ENCODE measurements at places on chromosomes 12 and 14. TPM values are rescaled to one million over a fixed set of nuclear protein-coding genes. Genes with fewer than 3 reads are reported as not detected.

DNA sequence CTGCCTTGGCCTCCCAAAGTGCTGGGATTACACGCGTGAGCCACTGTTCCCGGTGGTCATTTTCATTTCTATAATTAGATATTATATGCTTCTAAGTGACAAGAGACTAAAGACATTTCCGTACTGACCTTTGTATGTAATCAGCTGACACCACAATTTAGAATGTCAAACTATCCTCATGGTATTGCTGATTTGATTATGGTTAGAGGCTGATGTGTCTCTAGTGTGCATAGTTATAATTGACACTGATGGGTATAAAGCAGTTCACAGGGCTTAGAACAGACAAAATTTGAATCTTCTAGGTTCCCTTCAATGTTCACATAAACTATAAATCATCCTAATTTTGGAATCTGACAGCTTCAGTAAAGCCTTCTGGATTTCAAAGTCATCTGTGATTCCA is 192.7 kb downstream of the PTPRO start:
- no peak for DNase-seq

GRCh38 chr12:11849757-11850504 is 200.5 kb downstream of the ETV6 start:
- no peak for DNase-seq

GRCh38 chr14:85415015-85415712 is 114.8 kb upstream of the FLRT2 start:
- DNase-seq: peak; percentile 97

The TDRD9 gene
- 0.45 TPM for total RNA-seq

DNA sequence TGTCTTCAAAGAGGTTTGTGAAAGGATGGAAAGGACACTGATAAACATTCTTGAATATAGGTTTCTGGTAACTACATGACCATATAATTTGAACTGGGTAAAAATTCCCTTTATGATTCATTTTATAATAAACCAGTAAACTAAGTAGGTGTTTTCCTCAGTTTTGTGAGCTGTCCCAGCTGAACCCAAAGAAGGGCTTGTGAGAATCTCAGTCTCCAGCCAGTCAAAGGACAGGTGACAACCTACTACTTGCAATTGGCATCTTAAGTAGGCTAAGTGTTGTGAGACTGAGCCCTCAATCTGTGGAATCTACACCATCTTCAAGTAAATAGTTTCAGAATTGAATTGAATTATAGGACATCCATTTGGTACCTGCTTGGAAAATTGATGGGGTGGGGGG is 75.2 kb downstream of the MYF5 start:
- no peak for DNase-seq

DNA sequence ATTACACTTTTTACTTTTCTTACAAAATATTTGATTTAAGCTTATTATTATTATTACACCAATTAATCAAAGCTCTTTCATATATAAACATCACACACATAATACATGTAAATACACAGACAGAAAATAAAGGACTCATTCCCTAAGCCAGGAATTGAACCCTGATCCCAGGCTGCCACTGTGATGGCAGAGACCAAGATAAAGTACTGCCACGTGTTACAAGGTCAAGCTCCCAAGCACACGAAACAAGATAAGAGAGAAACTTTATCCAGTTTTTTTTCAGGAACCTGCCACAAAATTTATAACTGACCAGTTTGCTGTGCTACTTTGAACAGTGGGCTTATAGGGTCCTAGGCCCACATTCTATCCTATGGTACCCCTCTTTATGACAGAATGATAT is 111.3 kb downstream of the EML1 start:
- no peak for DNase-seq

The ST8SIA1 gene
- total RNA-seq: 4.6 TPM

DNA sequence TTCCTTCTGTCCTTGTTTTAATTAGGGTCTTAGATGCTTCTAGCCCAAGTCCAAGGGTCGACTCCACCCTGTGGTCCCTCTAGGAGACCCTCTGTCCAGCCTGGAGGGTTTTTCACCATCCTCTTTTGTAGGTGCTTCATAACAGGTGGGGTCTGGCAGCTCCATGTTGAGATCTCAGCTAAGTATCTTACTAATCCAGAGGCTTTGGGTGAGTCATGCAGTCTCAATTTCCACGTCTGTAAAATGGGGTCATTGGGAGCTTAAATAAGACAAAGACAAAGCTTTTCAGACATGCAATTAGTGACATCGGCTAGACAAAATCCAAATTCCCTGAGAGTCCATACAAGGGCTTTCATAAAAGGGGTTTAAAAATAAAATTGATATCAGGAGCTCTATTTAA is 3.2 kb downstream of the HSPB8 start:
- DNase-seq: no peak

DNA sequence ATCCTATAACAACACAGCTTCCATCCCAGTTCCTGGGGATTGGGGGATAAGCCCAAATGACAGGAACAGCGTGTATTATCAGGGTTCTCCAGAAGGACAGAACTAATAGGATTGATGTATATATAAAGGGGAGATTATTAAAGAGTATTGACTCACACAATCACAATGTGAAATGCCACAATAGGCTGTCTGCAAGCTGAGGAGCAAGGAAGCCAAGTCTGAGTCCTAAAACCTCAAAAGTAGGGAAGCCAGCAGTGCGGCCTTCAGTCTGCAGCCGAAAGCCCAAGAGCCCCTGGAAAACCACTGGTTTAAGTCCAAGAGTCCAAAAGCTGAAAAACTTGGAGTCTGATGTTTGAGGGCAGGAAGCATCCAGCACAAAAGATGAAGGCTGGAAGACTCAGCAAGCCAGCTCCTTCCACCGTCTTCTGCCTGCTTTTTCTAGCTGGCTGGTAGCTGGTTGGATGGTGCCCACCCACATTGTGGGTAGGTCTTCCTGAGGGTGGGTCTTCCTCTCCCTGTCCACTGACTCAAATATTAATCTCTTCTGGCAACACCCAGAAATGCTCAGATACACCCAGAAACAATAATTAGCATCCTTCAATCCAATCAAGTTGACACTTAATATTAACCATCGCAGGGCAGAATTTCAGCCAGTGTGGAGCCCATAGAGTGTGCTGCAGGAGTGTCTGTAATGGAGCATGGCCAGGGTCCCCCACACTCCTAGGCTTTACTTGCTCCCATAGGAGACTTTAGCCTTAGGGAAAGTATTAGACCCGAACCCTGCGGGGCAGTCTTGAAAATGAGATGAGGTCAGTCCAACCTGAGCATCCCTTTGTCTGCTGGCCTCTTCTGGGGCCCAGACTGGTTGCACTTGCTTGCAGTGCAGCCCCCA is 111.1 kb downstream of the SINHCAF start:
- DNase-seq: no peak
